ENCODE measurements at places on chromosomes 4 and X.

DNA sequence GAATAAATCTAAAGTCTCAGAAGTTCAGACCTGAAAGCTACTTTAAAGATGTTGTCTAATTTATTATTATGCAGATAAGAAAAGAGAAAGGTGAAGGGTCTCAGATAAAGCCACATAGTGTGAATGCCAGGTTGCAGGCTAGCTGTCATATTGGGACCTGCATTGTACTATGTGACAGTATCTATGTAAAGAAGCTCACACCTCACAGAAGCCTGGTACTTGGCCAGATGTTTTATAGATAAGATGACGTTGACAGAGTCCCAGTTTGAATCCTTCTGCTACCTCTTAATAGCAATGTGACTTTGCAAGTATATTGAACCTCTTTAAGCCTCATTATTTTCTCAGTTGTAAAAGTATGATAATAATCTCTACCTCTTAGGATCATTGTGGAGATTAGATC, 227.0 kb downstream of the SPRY1 start:
- DNase-seq, result no peak

GRCh38 chr4:41406113-41406516, 131.8 kb upstream of the LIMCH1 start:
- no peak for DNase-seq

DNA sequence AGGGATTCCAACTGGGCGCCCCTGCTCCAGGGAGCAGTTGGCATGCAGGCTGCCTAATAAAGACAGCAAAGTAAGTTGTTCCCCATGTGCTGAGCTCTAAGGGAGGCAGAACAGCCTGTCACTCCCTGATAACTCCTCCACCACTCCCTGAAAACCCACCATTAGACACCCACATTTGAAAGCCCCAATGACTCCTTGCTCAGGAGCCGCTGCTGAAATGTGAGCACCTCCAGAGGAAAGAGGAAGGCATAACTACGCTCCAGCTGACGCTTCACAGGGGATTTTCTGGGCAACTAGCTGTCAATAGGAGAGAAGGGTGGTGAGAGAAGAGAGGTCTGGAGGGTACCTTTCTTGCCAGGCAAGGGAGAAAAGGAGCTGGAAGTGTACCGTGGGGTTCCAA, 62.5 kb downstream of the NPY1R start:
- DNase-seq, result no peak

GRCh38 chr4:170088716-170089115, 1.0 kb downstream of the AADAT start:
- DNase-seq, result no peak

- DNase-seq, result no peak
Observed at GRCh38 chrX:36847496-36847895, 160.7 kb upstream of the FAM47C start.

- DNase-seq, result no peak
Observed at GRCh38 chr4:25779021-25779420, 83.8 kb downstream of the SEL1L3 start.

GRCh38 chr4:21738821-21739220, 209.8 kb downstream of the KCNIP4 start:
- DNase-seq, result no peak

Measured in AG10803 (cell line).